Stimulated activated naive CD8-positive, alpha-beta T cell treated with anti-CD3 and anti-CD28 coated beads, Interleukin-15, Interleukin-2, amounts not matched to agents 100 U/mL and 50 U/mL, for 24 hours (primary cell): ENCODE measurements at places on chromosomes 5 and 9.

- DNase-seq = no peak
These were observed 1.6 kb downstream of the GM2A start for GRCh38 chr5:151254556-151254955.

GRCh38 chr5:170439223-170439943 is 50.2 kb upstream of the KCNMB1 start:
- DNase-seq = no peak

- no peak for DNase-seq
These were observed 14.8 kb downstream of the REEP5 start for GRCh38 chr5:112907166-112907631.

- DNase-seq = peak; percentile 49
These were observed 177.2 kb downstream of the GADD45G start for GRCh38 chr9:89781838-89782540.

DNA sequence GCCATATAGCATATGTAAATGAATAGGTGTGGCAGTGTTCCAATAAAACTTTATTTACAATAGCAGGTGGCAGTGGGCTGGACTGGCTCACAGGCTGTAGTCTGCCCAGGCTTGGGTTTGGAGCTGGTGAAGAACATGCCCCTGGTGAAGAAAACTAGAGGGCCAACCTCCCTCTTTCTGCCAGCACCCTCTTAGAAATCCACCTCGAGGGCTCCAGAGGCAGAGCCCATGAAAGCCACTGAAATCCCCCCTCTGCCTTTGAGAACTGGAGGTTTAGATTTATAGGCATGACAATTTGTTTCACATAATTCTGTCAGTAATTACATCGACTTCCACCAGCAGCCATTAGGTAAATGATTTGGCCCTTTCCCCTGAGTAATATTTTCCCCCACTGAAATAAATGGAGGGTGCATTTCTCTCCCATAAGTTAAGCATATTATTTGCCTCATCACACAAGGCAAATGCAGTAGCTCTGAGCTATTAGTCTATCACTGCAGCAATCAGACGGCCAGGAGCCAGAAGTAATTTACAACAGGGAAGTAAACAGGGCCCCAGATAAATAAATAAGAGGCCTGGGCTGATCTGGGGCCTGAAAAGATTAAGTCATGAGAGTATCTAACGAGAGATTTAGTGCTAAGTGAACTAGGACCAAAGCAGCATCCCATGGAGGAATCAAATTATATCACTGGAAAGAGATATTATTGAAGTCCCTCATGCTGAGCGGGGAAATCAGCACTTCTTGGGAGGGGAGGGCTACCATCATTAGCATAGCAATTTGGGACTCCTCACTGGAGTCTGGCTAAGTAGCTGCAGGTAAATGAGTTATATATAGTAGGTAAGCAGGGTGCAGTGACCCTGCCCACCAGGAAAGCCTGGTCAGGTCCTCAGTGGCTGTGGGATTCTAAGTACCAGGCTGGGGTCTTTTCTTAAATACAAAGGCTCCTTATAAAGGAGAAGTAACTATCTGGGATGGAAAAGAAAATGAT is 123.9 kb downstream of the SLIT3 start:
- no peak for DNase-seq

DNA sequence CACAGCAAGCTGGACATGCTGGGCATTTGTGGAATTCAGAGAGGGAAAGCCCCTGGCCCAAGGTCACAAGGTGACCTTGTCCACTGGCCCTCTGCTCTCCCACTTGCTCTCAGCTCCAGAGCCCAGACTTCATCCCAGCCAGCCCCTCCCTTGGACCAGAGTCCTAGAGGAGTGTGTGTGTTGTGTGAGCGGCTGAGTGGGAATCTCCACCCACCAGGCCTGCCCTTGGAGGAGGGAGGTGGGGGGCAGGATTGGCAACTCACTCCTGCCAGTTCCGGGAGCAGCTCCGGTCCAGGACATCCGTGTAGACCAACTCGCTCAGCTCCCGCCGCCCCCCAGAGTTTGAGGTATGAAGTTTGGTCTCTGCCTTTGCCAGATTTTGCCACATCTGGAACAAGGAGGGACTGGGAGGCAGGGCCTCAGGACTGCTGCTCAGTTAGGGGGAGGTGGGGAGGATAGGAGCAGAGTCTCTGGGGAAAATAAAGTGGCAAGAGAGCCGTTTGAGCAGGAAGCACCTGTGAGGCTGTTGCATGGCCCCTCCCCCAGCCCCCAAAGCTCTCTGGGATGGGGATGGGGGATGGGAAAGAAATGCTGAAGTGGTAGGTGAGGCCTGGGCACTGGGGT is 1.4 kb downstream of the MZB1 start:
- DNase-seq = no peak

DNA sequence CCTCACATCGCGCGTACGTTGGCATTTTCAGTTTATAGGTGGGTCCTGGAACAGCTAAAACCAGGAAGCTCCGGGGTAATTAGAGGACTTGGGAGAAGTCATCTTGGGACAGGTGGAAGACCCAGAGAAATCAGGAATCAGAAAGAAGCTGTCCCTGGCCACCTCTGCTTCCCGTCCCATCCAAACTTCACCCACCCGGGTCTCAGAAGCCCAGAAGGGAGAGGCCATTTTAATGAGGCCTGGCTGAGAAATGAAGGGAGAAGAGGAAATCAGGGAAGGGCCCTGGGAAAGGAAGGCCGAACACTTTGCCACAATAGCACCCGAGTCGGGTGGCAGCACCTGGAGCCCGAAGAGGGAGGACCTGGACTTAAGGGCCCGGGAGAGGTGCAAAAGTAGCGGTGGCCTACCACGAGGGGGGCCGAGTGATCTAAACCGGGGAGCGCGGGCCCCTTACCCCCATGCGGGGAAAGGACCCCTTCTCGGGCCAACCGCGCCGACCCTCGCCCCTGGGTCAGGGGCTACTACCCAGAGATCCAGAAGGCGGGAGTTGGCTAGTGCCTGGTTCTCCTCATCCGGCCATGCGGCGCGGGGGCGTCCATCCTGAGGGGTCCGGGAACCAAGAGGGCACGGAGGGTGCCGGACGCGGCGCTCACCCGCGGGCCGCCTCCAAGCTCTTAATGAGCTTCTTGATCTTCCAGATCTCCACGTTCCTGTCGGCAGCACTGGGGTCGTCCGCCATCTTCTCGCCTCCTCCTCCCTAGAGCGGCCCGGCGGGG is 668 bp downstream of the ETF1 start:
- DNase-seq = peak; percentile 19

DNA sequence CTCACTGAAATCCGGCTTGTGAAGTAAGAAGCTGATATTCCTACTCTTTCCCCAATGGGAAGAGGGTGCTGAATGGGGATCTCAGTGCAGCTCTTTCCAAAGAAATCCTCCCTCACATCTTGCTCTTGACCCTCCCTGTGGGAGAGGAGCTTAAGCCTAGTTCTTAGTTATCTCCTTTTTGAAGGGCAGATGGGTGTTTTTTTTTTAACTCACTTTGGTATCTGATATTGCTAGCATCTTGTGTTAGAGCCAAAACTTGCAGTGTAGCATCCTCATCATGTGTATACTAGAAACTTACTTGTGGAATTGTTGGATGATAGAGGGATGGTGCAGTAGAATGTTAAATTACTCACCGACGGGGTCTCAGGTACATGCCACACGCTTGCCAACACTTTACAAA is 90.2 kb downstream of the F2RL2 start:
- no peak for DNase-seq

DNA sequence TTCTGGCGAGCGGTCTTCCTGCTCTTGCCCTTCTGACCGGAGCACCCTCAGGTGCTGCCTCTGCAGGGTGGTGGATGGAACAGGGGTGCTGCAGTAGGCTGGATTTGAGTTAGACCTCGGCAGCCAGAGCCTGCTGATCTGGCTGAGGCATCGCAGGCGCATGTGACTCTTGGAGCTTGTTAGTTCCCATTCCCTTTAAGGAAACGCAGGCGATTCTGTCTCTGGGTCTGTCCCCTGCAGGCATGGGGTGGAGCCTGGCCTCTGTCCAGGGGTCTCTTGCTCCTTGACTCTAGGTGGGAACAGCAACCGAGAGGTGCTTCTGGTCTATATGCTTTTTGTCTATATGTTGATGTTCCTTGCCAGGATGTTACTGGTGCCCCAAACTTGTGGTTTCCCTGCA is 3.1 kb downstream of the WNK2 start:
- no peak for DNase-seq

DNA sequence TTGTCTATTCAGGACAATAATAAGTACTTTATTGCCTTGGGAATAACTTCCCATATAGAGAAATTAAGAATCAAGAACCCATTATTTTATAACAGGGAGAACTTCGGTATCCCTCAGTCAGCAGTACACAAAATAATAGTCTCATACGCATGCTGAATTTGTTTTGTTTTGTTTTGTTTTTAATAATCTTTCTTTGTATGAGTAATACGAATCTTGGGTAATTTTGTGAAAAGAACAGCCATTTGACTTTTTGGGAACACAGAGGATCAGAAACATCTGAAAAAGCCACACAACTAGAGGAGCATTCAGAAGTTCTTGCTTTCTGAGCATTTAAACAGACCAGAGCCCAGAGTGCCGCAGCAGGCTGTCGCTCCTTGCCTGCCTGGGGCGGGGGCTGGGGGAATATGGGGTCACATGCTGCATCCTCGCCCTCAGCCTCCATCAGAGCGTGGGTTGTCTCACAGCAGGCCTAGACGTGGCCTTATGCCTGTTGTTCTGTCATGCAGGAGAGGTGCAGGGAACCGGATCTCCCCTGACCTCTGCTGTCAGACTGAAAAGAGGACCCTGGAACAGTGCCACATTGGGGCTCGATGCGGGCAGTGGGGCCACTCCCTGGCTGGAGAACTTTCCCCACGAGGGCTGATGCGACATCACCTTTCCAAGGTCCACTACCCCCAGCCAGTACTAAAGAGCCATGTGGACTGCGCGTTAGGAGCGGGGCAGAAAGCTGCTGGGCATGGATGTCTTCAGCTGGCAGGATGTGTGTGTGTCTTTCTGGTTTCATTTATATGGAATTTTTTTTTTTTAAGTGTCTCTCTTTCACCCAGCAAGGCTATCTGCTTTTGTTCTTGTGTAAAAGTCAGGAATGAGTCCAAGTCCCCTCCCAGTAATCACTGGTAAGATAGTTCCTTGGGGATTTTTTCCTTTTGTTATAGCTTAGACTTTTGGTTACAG is 133.4 kb upstream of the OTULINL start:
- DNase-seq = no peak

GRCh38 chr5:149417711-149418368 is 38.7 kb upstream of the IL17B start:
- DNase-seq = no peak

- no peak for DNase-seq
These were observed 481.4 kb upstream of the DAB2 start for GRCh38 chr5:39906146-39906545.

- no peak for DNase-seq
These were observed 7.2 kb downstream of the TAS2R1 start for GRCh38 chr5:9622971-9623421.

DNA sequence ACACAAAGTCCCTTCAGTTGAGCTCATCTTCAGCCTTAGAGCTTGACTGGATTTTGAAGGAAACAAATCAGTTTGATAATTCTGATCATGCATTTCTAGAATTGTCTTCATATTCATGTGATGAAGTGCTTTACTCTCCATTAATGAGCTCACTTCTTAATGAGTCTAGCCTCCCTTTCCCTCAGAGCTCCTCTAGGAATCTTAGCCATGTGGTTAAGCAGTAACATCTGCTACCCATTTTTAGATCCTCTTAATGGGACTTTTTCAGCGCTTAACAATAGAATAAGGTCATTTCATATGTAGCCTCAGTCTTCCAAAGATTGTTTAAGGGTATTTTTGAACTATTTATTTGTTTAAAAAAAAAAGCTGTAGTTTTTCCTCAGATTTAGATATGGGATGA is 36.9 kb upstream of the LURAP1L start:
- no peak for DNase-seq

DNA sequence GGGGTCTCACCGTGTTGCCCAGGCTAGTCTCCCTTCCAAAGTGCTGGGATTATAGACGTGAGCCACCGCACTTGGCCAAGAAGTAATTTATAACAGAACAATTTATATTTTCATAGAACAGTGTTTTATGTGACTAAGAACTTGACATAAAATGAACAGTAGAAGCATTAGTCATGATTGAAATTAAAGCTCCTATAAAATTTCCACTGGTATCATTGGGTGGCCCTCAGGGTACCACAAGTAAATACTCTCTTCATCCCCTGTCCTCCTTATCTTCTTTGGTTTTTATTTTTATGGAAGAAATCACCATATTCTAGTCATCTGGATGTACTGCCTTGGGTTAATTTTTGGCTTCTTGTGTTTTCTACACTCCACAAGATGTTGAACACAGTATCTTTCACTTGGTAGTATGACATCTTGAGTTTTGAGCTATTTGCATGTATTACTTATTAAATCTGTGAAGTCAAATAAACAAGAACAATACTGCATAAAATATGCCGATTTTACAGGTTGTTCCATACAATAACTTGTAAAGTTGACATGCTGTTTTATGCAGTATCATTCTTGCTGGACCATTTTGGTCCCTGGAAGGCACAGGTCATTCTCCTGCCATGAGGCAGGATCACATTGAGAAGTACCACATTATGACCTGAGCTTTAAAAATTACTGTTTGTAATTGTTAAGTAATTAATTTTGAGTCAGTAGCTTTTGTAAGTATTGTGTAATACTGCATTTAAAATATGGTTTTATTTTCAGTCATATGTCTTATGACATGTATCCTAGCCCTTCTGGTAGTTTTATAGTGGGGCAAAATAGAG is 24.4 kb downstream of the LMNB1 start:
- no peak for DNase-seq

- no peak for DNase-seq
These were observed 90.7 kb upstream of the ADRA1B start for GRCh38 chr5:159825551-159826051.

DNA sequence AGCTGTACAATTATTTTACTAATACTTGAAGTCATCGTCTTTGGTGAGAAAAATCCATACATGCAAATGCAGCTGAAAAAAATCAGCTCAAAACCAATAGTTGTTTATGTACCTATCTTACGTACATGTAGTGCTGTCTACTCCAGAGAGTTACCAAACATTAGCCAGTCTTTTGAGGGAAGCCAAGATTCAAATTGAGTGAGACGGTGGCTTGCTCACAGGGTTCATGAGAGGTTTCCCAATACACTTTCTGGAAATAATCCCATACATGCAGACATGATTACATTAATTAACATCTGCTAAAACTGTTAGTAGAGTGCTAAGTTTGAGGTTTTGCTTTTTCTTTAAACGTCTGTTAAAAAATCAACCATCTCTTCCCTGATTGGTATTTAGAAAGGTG is 2.3 kb downstream of the C9orf72 start:
- DNase-seq = no peak

GRCh38 chr9:123121457-123121856 is 88.0 kb downstream of the GPR21 start:
- DNase-seq = no peak

GRCh38 chr5:78530342-78531096 is 118.1 kb downstream of the LHFPL2 start:
- DNase-seq = no peak

- no peak for DNase-seq
These were observed 67.4 kb downstream of the RASGRF2 start for GRCh38 chr5:81027481-81028058.

- DNase-seq = no peak
These were observed 299.6 kb upstream of the KLF4 start for GRCh38 chr9:107789001-107789700.

- no peak for DNase-seq
These were observed 132.0 kb downstream of the INSYN2B start for GRCh38 chr5:169848271-169848670.
